ENCODE measurements at places on chromosomes 1 and 21.

GRCh38 chr1:43619996-43620920 lies 29.7 kb upstream of the KDM4A start:
- DNase-seq, result no peak

DNA sequence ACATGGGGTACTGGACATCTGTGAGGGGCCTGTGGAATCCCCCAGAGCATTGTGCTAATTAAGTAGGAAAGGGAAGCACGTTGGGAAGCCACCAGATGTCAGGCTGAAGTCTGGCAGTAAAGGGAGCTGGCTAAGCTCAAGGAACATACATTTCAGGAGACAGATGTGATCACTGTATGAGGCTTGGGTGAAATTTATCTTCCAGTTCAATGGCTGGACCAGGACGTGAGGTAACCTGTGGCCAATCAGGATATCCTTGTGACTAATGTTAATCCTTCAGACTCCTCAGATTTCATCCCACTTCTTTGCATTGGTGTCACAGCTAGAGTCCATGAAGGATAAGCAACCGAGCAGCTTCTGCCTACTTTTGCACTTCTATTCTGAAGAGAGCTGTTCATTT lies 110.2 kb upstream of the APP start:
- no peak for DNase-seq

DNA sequence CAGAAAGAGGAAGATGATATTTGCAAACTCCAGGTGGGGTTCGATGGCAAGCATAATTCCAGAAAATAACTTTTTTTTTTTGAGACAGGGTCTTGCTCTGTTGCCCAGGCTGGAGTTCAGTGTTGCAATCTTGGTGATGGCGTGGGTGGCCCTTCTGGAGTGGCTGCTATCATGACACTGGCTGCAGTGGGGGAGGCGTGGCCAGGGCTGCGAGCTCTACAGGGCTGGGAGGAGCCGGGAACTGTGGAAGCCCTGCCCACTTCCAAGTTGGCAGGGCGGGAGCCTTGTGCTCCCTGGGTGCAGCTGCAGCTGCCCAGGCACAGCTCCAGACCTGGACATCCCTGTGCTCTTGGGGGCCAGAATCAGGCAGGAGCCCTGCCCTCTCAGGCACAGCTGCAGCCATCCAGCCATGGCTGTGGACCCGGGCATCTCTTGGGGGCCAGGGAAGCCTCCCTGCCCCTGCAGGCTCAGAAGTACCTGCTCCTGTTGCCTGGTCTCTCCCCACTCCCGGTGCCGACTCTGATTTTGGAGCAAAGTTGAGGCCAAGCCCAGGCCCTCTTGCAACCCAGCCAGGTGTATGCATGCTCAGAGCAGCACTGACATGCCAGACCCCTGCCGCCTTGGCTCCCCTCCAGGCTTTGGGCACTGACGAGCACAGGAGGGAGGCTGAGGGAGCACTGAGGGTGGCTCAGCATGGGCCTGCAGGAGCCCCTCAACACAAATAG lies 7.2 kb upstream of the BCL10 start:
- DNase-seq, result peak; percentile 82

DNA sequence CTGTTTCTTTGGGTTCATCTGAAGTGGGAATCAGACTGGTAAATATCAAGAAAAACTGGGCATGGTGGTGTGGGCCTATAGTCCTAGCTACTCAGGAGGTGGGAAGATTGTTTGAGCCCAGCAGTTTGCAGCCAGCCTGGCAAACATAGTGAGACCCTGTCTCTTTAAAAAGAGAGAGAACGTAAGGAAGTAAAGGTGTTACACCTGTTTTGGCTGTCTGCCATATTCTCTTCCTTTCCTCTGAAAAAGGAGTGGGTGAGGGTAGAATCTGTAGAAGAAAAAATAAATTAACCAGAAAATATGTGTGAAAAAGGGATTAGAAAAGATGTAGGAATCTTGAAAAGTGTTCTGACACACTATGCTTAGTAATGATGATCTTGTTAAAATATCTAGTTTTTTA lies 20.0 kb downstream of the AHCYL1 start:
- DNase-seq, result no peak
